ENCODE measurements at places on chromosomes 16 and 17.
A peak's percentile ranks its signal among the peaks of the same experiment; 100 is the strongest.

GRCh38 chr16:89599451-89599858, 14.0 kb upstream of the DPEP1 start:
- DNase-seq: no peak

- peak; percentile 99 for DNase-seq
Observed at GRCh38 chr17:72407336-72407909, 286.6 kb downstream of the SOX9 start.

DNA sequence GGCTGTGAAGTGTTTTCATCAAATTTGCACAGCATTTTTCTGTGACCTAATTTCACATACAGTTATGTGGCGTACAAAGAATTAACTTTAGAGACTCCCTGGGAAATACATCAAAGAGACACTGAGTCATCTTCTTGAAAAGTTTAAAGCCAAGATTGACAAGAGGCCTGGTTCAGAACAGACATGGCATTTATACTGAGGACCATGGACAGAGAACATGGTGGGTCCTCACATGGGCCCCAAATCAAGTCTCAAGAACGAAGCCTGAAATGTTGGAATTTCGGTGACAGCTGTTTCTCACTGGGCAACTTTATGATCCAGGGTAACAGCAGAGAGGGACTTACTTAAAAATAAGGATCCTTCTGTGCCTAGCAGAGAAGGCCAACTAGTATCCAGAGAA, 311.5 kb upstream of the KCNJ16 start:
- DNase-seq: peak; percentile 32

- peak; percentile 65 for DNase-seq
Observed at GRCh38 chr17:8163978-8164814, 1.4 kb upstream of the VAMP2 start.

DNA sequence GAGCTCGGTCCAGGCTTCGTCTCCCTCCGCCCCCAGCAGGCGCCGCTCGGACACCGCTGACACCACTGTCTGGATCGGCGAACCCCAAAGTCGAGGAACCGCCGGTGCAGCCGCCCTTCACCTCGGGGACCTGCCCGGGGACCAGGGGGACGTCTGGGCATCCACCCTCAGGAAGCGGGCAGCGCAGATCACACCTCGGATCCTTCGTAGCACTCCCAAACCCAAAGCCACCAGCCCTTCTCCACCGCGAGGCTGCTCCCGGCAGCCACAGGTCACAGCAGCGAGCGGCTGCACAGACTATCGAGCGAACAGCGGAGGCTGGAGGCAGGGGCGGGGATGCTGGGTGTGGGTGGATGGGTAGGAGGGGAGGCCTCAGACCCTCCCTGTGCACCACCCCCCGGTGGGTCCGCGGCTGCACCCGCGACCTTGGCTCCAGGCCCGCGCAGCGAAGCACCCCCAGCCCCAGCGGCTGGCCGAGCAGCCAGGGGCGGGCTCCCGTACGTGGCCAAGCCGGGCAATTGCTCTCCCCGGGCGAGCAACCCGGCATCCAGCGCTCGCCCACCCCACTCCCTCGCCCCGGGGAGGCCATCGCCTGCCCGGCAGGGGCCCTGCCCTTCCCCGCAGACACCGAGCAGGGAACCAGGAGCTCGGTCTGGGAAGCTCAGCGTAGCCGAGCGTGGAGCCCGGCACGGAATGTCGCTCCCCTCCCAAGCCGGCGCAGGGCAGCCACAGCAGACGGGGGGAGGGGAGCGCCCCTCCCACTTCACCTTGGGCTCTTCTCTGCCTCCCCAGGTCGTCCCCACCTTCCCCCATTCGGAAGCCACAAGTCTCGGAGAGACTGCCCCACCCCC, 1.0 kb downstream of the SDK2 start:
- DNase-seq: no peak

- DNase-seq: no peak
Observed at GRCh38 chr16:69143116-69143515, 10.7 kb downstream of the UTP4 start.

GRCh38 chr17:50691550-50692447, 15.9 kb downstream of the ANKRD40 start:
- no peak for DNase-seq

DNA sequence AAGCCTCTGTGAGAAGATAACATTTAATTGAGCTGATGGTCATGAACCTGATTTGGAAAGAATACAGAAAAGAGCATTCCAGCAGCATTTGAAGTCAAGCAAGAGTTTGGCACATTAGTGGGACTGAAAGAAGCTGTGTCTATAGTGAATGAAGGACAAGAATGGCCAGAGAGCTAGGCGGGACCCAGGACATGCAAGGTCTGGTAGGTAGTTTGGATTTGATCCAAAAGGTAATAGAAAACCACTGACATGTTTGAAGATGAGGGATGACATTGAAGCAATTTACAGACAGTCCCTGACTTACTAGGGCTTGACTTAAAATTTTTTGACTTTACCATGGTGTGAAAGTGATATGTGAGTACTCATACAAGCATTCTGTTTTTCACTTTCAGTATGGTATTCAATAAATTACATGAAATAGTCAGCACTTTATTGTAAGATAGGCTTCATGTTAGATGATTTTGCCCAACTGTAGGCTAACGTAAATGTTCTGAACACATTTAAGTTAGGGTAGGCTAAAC, 7.6 kb downstream of the CYB5B start:
- no peak for DNase-seq

GRCh38 chr17:17538417-17539391, 42.5 kb upstream of the RASD1 start:
- DNase-seq: no peak

- DNase-seq: peak; percentile 29
Observed at GRCh38 chr16:67104061-67104460, 5.7 kb upstream of the PHAF1 start.

DNA sequence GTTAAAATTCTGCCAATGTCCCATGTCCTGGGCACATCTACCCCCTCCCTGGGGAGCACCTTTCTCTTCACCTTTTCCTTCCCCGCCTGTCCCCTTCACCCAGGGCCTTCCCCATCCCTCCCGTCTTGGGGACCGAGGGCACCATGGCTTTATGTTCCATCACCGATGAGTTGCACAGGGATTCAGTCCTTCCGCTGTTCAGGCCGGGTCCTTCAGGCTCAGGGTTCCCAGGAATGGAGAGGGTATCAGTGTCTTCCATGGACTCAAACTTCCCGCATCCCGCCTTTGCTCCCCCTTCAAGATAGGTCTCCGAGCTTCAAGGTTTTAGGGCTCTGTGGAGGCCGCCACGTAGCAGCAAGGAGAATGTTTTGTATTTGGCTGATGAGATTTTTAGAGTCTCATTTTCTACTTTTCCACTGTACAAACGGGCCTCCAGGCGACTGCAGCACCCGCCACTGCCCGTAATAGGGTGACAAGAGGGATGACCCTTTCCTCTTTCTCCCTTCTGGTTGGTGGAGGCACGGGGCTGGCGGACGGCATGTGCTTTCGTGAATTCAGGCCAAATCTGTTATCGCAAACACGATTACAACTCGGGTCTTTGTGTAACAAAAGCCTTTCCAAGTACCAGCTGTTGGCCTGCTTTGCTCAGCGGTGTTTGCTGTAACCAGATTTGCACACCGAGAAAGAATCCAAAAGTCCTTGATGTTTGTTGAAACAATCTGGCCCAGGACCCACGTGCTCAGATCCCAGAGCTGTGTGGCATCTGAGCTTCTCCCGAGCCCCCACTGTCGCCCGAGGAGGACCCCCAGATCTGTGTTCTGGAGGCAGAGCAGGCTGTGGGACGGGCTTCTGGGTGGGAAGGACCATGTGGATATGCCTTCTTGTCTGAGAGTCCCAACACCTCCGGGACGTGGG, 236.3 kb downstream of the SEC14L1 start:
- DNase-seq: peak; percentile 58

- no peak for DNase-seq
Observed at GRCh38 chr16:80966617-80967016, 40.1 kb downstream of the CMC2 start.

GRCh38 chr17:43442711-43443110, 41.1 kb upstream of the DHX8 start:
- DNase-seq: peak; percentile 60

- no peak for DNase-seq
Observed at GRCh38 chr17:52079496-52079895, 79.0 kb downstream of the CA10 start.

DNA sequence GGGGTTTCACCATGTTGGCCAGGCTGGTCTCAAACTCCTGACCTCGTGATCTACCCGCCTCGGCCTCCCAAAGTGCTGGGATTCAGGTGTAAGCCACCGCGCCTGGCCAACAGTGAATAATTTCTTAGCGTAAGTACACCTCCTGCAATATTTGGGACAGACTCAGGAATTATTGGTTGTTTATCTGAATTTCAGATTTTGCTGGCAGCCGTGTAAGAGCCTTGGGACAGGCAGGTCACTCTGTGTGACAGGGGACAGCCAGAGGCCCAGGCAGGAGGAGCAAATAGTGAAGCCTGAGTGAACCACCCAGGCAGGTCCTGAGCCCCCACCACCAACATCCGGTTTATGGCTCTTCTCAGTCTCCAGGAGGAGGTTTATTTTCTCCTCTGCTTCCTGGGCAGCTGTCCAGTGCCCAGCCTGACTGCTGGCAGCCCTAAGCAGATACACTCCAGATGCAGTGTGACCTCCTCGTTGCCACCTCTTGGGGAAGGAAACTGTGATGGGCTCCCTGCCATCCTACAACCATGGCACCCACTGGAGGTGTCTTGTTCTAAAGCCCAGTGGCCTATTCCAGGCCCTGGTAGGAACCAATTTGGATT, 26.2 kb upstream of the ADORA2B start:
- DNase-seq: peak; percentile 13

DNA sequence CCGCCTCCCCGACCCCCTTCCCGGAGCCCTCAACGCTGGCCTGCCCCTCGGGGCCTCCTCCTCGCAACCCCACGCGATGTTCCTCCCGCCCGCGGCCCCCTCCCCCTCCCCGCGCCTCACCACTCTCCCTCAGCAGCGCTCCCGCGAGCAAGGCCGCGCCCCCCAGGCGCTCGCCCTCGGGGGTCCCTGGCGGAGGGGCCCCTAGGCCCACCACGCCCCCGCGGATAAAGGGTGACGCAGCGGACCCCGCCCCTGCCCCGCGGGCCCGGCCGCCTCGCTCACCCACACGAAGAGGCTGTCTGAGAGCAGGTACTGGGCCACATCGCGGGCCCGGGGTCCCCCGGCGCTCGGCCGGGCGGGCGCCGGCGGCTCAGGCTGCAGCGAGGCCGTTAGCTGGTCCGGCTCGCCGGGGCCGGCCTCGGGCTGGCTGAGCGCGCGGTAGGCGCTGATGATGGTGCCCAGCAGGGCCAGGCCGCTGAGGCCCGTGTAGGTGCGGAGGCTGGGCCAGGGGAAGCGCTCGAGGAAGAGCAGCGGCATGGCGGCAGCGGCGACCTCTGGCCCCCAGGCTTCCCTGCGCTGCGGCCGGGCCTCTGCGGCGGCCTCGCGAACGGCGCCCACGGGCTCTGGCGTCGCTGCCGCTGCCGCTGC, 430 bp downstream of the AMFR start:
- DNase-seq: peak; percentile 5

- DNase-seq: peak; percentile 12
Observed at GRCh38 chr16:59259074-59259949, 525.2 kb upstream of the GOT2 start.

GRCh38 chr17:5422505-5422904, 2.5 kb downstream of the RPAIN start:
- peak; percentile 61 for DNase-seq

DNA sequence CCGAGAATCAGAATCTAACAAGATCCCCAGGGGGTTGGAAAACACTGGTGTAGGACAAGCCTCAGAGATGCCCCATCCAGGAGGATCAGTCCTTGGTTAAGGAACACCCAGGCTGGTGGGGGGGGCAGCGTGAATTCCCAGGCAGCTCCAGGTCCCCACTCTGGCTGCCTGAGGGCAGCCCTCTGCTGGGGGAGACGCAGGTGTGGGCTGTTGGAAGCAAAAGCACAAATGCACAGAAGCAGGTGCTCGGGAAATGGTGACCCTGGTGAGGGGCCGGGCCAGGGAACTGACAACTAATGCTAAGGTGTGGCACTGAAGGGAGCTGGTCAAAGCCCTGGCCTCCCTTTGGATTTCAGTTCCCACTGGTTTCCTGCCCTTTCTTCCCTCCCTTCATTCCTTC, 140.8 kb upstream of the CDH5 start:
- no peak for DNase-seq

- peak; percentile 81 for DNase-seq
Observed at GRCh38 chr17:27319541-27320221, 25.8 kb downstream of the WSB1 start.

GRCh38 chr16:65772134-65772732, 594.3 kb upstream of the CDH5 start:
- no peak for DNase-seq

DNA sequence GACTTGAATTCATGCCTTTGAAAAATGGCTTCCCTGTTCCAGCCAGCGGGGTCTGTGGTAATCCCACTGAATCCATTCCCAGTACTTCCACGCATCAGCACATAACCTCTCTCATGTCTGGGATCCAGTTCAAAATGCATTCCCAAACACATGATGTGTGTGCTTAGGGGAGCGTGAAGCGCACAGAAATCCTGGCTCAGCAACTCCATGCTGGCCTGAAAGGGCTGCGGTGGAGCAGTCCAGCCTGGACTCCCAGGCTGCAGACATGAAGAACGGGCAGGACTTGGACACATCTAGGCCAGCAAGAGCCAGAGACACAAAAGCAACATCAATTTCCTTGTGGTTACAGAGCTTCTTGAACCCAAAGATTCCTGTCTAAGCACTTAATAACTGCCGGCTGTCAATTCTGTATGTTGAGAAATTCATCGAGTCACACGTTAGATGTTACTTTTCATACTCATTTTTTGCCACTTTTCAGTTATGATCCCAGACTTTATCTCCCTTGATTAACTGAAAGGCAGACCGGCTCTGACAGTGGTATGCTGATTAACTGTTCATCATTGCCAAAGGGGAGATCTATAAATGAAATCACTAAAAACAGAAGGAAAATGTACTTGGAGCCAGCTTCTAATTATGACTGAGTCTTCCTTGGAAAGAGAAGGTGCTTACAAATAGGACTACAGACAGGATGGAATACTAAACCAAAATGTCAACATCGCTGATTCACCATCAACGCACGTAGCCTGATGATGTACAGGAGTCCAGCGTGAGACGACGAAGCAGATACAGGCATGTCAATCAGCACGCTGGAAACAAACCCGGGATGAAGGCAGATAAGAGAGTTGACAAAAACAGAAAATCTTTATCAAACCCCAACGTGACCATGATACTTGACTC, 23.0 kb downstream of the NSMCE1 start:
- DNase-seq: peak; percentile 97

DNA sequence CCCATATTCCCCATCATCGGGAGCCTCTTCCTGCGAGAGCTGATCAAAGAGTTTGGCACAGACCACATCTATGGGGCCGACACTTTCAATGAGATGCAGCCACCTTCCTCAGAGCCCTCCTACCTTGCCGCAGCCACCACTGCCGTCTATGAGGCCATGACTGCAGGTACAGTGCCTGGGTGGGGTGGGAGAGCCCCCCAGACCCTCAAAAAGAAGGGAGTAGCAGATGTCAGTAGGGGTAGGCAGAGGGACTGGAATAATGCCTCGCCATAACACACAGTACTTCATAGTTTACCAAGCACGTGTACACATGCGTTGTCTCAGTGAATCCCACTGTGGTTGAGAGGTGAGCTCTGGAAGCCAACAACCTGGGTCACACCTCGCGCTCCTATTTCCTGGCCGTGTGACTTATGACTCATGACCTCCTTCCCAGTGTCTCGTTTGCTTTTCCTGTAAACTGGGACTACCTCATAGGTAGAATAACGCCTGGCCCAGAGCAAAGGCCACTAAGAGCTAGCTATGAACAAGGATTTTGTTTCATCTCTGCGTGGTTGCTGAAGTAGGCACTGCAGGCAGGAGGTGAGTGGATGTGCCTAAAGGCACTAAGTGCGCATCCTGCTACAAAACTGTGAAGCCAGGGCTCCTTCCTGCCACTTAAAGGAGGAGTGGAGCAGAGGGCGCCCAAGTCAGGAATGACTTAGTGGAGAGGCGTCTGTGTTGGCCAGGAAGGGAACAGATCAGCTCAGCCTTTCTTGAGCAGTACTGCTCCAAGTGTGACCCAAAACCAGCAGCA, 5.2 kb downstream of the NAGLU start:
- DNase-seq: no peak

Data from AG10803 (cell line).